Effector memory CD8-positive, alpha-beta T cell (primary cell): ENCODE measurements at places on chromosomes 5 and 9.

- no peak for DNase-seq
These were observed 416.8 kb downstream of the TUSC1 start for GRCh38 chr9:25261445-25261844.

DNA sequence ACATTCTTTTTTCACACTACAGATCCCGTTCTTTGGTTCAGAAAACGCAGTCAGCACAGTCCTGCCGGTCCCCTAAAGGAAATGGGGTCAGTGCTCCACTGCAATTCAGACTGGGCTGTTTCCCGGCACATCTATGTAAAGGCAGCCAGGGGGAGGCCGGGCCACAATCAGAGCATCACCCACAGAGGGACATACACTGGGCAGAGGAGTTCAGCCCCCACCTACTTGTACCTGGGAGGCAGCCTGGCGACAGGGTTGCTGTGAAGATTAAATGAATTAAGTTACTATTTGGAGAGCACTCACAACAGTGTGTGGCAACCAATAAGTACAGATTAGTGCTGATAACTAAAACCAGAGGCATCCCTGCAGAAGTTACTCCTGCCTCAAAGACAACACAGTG is 4.5 kb downstream of the PTPN3 start:
- DNase-seq: no peak

- DNase-seq: peak; percentile 67
These were observed 4.9 kb downstream of the AKNA start for GRCh38 chr9:114382699-114383520.

DNA sequence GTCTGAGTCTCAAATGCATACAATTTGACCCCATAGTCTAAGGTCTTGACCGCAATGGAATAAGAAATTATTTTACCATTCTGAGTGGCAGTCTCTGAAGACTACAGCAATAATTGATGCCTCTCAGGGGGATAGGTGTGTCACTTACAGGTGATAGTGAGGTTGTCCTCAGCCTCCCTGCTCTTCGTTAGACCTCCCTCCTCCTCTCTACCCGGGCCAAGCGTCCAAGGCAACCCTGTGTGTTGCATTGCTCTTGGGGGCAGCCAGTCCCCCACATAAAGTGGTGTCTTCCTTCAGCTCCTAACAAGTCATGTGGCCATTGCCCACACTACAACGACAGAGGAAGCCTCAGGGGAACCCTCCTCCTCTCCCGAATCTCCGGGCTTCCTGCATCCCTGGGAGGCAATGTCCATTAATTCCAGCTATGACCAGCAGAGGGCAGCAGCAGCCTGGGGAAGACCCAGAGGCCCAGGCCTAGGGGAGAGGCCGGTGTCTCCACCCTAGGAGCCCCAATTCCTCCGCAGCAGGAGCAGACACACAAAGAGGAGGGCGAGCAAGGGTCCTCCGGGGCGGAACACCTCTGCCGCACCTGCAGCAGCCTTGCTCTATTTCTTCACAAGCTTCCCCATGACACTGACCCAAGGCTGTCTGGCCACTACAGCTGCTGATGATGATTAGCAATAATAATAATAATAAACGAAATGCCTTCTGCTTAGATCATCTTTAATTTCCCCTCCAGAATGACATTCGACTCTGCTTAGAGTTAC is 134.8 kb downstream of the KCNIP1 start:
- DNase-seq: peak; percentile 36

DNA sequence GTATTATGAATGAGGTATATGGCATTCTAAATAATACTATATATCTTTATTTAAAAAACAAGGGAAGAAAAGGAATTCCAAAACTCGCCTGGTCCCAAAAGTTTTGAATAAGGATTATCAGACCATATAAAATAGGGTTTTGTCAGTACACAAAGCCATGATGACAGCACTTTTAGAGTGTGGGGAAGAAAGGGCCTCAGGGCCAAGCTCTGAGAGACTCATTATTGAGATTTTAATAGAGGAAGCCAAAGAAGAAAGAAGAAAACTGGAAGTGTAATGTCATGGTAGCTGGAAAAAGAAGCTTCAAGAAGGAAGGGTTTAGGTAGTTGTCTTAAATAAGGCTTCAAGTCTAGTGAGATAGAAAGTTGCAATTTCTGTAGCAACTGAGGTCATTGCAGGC is 53.0 kb downstream of the FCHO2 start:
- no peak for DNase-seq

- no peak for DNase-seq
These were observed 7.2 kb upstream of the SPINK4 start for GRCh38 chr9:33232815-33233214.

- DNase-seq: peak; percentile 54
These were observed 13.5 kb downstream of the ZNF79 start for GRCh38 chr9:127437497-127438264.

GRCh38 chr9:76866689-76867088 is 39.2 kb downstream of the PRUNE2 start:
- DNase-seq: no peak

DNA sequence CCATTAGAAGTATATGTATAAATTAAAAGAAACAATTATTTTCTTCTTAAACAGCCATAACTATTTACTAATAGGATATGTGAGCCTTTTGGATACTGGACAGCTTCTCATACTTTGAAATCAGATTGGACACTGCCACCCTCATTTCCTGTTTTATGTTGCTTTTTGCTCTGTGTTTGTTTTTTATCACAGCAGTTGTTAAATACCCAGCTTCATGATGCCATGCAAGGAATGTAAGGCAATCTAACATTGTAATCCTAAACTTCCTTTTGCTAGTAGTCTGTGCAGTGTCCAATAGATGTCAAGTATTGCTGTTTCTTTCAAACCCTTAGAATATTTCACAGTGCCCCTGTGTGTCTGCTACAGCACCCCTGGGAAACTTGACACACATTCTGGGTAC is 56.2 kb downstream of the CNTLN start:
- no peak for DNase-seq

GRCh38 chr5:56251918-56252553 is 18.9 kb upstream of the ANKRD55 start:
- no peak for DNase-seq

DNA sequence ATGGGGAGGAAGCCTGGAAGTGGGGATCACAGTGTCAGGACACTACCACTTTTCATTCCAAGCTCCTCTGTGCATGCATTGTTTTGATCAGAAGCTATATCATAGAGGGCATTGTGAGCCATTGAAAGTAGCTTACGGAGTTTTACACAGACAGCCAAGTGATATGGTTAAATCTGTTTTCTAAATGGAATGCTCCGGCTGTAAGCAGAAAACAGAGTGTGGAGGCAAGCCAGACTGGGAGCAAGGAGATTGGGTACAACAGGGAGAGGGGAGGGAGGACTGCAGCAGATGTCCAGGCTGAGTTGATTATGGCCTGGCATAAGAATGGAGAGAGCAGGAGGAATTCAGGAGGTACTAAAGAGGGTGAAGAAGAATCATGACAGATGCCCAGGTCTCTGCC is 15.5 kb upstream of the SOWAHA start:
- no peak for DNase-seq

DNA sequence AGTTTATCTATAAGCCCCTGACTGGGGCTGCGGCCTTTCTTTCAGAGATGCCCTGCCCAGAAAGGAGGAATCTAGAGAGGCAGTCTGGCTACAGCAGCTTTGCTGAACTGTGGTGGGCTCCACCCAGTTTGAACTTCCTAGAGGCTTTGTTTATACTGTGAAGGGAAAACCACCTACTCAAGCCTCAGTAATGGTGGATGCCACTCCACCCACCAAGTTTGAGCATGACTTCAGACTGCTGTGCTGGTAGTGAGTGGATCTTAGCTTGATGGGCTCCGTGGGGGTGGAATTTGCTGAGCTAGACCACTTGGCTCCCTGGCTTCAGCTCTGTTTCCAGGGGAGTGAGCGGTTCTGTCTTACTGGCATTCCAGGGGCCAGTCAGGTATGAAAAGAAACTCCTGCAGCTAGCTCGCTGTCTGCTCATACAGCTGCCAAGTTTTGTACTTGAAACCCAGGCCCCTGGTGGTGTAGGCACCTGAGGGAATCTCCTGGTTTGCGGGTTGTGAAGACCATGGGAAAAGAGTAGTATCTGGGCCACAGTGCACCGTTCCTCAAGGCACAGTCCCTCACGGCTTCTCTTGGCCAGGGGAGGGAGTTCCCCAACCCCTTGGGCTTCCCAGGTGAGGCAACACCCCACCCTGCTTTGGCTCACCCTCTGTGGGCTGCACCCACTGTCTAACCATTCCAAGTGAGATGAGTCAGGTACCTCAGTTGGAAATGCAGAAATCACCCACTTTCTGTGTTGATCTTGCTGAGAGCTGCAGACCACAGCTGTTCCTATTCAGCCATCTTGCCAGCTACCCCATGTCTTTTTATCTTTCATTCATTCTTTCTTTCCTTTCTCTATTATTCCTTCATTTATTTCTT is 211.8 kb upstream of the C9orf72 start:
- DNase-seq: no peak

DNA sequence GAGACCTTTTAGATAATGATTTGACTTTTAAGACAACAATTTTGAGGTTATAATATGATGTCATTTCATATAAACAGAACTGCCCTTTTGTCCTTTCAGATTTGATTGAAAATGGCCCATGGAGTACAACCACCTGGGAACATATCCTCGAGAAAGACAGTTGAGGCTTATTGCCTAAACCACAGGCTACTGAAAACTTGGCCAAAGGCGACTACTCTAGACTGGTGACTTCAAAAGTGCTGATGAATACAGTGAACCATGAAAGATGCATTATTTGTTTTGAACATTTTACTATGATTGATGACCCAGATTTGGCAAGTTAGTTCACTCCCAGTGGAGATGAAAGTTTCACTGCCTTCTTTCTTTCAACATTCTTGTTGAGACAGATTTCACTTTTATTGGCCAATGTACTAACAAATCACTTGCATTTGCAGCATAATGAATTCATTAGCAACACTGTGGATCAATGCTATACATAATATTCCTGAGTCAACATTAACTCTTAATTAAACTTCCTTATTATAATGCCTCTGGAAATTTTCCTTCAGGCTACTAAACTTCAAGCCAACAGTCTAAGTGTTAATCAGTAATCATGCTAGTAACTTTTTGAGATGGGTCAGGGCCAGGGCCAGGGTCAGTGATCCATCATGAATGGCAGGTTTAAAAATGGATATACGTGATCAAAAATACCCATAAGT is 480.3 kb downstream of the RAB3C start:
- DNase-seq: no peak

DNA sequence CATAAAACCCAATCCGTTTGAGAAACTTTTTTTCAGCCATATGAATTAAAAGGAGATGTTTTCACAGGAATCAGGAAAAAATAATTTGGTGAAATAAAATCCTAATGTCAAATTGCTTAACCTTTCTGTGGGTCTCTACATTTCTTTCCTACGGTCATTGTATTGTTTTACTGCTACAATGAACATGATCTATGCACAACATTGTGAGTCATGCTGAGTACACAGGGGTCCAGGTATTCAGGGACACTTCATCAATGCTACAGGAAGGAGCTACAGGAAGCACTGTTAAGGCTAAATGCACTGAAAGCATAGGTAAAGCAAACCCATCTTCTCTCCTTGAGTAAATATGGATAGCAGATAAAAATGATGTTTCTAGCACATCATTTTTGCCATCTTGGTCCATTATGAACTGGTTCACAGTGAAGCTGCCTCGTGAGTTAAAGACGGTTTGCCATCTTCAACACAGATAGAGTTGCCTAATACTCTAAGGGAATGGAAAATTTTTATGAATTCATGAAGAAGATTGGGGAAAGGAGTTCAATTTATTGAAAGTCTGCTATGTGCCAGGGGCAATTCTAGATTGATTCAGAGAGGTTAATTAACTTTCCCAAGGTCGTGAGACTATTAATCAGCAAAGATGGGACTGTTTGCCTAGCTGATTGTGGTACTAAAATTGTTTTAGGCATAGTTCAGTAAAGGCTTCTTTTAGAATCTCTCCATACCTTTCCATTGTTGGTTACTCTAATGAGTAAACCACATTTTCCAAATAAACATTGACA is 85.5 kb downstream of the DIRAS2 start:
- DNase-seq: no peak

GRCh38 chr5:7881091-7881490 is 12.1 kb downstream of the MTRR start:
- no peak for DNase-seq

DNA sequence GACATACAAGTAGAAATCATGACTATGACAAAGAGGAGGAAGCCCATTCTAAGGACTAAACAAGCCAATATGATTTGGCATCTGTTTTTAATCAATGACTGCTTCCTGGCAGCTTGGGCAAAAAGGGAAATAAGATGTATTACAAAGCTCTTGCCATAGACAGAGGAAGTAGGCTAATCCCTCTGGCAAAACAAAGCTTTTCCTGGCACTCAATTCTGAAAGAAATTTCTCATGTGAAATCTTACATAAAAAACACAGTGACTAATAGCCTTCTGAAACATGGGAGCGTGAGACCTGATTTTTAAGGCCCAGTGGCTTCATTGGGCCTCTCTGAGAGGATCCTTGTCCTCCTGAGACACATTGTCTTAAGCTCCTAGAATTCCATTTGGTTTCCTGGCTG is 93.6 kb downstream of the COL23A1 start:
- DNase-seq: no peak

- DNase-seq: no peak
These were observed 242.1 kb downstream of the FSTL4 start for GRCh38 chr5:133370036-133370831.
